SJCRH30 (cell line): ENCODE measurements at places on chromosomes 3 and 15. TPM values are rescaled to one million over a fixed set of nuclear protein-coding genes. Genes with fewer than 3 reads are reported as not detected.
A peak's percentile ranks its signal among the peaks of the same experiment; 100 is the strongest.

ESYT3 gene
- total RNA-seq = 0.56 and 0.69 TPM in 2 replicates

SLC27A2 gene
- total RNA-seq = not detected in 2 replicates

SLC12A1 gene
- not detected in 2 replicates for total RNA-seq

IFT122 gene
- 15.7 and 18.1 TPM in 2 replicates for total RNA-seq

ITIH4 gene
- 0.71 TPM in 1 of 2 replicates, not detected in the other for total RNA-seq

FSIP1 gene
- total RNA-seq = 0.76 and 0.87 TPM in 2 replicates

DNA sequence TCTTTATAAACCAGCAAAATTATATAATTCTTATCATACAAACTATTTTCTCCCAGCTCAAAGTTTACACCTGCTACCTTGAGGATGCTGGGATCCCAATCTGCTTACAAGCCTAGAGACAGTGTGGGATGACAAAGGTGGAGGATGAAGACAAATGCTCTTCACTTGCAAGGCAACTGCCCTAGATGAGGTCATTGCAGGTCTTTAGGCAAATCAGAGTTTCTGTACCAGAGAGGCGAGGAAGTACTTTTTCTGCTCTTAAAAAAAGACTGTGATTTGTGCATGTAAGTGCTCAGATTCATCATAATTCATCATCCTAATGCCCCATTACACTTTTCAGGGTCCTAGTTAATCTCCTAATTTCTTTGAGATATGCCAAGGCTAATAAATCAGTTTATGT lies 376.1 kb downstream of the ZPLD1 start:
- no peak for DNase-seq

- DNase-seq = no peak
Measured at GRCh38 chr3:108546247-108546646, 35.9 kb upstream of the MYH15 start.

GRCh38 chr15:42056934-42057798 lies 36.3 kb upstream of the PLA2G4E start:
- DNase-seq = peak; percentile 80

DNA sequence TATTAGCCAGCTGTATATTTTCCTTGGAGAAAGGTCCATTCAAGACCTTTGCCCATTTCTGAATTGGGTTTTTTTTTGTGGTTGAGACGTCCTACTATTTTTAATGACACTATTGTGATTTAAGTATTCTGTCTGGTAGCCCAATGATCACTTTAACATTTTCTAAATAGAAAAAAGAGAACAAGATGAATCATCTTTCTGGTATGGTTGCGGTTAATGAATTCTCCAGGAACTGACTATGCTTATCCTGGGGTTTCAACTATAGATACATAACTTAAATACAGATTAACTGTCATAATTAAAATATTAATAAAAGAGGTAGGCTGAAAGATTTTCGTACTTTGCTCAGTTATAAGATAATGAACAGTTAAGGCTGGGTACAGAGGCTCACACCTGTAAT lies 51.9 kb downstream of the PBRM1 start:
- no peak for DNase-seq

DNA sequence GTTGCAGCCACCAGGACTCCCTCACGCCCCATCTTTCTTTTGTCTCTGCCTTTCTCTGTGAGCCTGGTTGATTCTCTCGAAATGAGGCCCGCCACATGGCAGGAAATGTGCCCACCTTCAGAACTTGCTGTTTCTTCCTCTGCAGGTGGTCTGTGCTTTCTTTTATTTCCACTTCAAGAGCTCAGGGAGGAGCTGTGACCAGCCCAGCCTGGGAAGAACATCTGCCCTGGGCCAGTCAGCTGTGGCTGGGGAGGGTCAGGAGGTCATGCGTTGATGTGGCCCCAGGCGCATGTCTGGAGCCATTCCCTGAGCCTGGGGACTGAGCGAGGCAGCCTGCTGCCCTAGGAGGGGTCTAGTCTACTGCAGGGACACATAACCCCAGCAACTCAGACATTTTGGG lies 8.0 kb downstream of the FBLN2 start:
- no peak for DNase-seq

GRCh38 chr3:52742418-52743041 lies 28.2 kb downstream of the NEK4 start:
- DNase-seq = peak; percentile 52

- DNase-seq = no peak
Measured at GRCh38 chr15:70098153-70098460, 390 bp upstream of the TLE3 start.
